ENCODE measurements at places on chromosomes 4 and X.

GRCh38 chr4:162952232-162952631 is 214.5 kb downstream of the NAF1 start:
- no peak for DNase-seq

- DNase-seq: no peak
These were observed 51.7 kb upstream of the PJA1 start for GRCh38 chrX:69216911-69217310.

DNA sequence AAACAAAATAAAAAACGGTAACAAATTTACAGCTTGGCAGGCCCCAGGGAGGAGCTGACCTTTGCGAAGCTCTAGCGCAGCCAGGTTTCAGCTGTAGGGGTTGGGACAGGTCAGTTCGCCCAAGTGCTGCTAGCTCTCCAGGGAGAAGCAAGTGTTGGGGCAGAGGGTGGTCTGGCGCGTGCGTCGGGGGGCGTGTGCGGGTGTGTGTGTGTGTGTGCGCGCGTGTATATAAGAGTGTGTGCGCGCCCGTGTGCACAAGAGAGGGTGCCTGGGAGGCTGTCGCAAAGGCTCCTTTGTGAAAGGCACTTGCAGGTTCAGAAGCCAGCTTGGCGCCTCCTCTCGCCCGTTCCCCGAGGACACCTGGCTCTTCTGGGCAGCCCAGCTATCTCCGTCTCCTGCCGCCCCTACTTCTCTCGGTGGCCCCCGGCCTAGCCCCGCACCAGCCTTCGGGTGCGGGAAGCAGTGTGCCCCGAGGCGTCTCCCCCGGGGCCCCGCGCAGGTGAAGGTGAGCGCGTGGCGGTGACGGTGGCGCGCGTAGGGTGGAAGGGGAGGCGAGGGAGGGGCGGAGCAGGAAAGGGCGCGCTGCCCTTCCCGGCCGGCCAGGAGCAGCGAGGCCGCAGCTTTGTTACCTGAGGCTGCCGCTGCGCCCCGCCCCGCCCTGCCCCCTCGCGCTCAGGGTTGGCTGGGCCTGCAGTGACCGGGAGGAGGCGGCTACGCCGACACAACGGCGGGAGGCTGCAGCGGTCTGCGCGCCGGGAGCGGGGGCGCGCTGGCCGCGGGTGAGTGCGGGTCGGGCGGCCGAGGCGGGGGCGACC is at the start of gene FHDC1:
TSS of gene FHDC1 (plus strand) at position 693 of the 815 bp plus-strand sequence. CDS start 6,735 bp downstream, outside the sequence.
- DNase-seq: no peak

DNA sequence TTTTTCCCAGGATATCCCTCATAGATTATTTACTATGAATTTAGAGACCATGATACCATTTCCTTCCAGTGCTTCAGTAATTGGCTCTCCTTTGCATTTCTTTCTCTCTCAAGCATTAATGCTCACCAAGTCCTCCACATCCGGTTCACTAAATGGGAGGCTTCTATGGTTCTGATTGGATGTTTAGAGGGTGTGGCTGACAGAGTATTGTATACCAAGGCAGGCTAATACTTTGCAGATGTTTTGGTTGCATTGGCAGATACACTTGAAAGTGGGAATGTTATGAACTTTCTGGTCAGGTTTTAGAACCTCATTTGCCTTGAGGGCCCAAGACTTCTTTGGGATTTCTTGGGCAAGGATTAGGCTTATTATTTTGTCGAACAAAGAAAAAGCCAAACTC is 24.2 kb downstream of the CBLL2 start:
- DNase-seq: no peak

- DNase-seq: no peak
These were observed 31.7 kb downstream of the ZNF275 start for GRCh38 chrX:153365670-153366069.

DNA sequence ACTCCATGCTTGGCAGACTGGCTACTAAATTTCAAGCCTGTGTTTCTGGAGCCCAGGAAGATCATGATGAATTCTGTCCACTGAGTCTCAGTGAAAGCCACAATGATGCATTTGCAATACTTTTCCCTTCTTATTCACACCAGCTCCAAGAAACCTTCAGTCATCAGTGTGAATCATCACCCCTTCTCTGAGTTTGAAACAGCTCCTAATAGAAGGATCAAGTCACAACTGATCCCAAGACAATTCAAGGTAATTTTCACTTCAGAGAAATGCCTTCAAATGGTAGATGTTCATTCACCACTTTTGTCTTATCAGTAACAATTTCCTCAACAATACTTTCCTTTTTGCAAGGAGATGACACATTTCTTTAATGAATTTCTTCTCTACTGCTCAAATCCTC is 257.4 kb downstream of the NLGN4X start:
- no peak for DNase-seq

DNA sequence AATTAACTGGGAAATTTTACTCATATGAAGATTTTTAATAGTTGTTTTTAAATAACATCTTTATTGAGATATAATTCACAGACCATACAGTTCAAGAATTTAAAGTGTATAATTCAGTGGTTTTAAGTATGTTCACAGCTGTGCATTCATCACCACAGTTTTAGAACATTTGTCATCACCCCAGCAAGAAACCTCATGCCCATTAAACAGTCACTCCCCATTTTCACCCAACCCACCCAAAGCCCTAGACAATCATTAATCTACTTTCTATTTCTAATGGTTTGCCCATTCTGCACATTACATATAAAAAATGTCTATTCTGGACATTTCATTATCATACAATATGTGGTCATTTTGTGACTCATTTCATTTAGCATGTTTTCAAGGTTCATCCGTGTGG is 2.8 kb downstream of the UPRT start:
- DNase-seq: no peak

DNA sequence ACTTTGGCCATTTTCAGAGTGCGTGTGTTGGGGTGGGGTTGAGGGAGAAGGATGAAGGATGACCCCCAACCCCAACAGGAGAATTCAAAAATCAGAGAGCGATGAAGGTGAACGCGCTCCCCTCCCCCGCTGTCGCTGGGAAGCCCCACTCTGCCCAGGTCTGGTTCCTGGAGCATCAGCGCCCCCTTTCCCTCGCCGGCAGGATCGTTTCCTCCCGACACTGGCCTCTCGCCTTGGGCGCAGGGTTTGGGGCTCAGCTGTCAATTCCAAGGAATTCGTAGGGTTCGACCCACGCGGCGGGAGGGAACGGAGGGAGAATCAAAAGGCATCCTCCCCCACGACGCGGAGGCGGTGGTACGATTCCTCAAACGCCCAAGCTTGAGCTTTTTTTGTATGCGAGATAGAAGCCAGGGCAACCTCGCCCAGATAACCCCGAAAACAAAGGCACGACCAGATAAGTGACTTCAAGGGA is 1.0 kb upstream of the PDGFRA start:
- DNase-seq: no peak

DNA sequence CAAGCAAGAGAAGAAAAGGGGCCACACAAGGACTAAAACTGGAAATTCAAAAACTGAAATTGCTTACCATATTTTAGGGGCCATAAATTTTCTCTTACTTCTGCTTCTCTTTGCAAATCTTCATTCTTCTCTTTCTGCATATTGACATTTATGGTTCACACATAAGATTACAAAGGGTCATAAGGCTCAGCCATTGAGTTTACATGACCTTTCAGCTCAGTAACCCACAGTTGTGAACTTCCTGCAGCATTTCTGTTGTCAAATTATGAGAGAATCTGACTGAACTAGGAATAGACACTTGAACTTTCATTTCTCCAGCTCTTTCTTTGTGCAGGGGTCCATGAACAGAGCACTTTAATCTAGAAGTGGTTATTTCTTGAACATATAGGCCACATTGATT is 434.8 kb upstream of the CT83 start:
- DNase-seq: no peak

GRCh38 chrX:136778916-136779315 is 1.8 kb downstream of the ARHGEF6 start:
- DNase-seq: no peak

GRCh38 chr4:156378033-156378665 is 424.5 kb upstream of the CTSO start:
- DNase-seq: no peak

DNA sequence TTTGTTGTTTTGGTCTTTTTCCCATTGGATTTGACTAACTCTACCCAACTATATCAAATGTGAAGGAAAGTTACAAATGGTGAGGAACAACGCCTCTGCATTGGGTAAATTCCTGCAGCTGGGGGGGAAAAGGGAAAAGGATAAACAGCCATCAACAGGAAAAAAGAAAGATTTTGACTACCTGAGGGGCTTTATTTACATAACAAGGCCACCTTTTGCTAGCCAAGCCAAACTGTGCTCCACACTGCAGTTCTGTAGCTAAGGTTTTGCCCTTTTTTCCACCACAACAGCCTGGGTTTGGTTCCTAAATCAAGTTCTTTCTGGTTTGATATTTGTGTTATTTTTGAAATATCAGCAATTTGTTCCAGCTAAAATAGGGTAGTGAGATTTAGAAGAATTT is 40.8 kb downstream of the RHOXF2B start:
- no peak for DNase-seq

- no peak for DNase-seq
These were observed 41.4 kb downstream of the GUCY2F start for GRCh38 chrX:109440475-109440874.

DNA sequence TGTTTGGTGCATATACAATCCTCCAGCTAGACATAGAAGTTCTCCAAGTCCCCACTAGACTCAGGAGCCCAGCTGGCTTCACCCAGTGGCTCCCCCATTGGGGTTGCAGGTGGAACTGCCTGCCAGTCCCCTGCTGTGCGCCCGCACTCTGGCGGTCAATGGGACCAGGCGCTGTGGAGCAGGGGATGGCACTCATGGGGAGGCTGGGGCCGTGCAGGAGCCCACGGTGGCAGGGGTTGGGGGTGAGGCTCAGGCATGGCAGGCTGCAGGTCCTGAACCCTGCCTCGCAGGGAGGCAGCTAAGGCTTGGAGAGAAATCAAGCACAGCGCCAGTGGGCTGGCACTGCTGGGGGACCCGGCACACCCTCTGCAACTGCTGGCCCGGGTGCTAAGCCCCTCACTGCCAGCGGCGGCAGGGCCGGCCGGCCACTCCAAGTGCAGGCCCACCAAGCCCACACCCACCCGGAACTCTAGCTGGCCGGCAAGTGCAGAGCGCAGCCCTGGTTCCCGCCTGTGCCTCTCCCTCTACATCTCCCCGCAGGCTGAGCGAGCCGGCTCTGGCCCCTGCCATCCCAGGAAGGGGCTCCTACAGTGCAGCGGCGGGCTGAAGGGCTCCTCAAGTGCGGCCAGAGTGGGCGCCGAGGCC is 12.7 kb upstream of the TMPRSS11D start:
- DNase-seq: no peak

DNA sequence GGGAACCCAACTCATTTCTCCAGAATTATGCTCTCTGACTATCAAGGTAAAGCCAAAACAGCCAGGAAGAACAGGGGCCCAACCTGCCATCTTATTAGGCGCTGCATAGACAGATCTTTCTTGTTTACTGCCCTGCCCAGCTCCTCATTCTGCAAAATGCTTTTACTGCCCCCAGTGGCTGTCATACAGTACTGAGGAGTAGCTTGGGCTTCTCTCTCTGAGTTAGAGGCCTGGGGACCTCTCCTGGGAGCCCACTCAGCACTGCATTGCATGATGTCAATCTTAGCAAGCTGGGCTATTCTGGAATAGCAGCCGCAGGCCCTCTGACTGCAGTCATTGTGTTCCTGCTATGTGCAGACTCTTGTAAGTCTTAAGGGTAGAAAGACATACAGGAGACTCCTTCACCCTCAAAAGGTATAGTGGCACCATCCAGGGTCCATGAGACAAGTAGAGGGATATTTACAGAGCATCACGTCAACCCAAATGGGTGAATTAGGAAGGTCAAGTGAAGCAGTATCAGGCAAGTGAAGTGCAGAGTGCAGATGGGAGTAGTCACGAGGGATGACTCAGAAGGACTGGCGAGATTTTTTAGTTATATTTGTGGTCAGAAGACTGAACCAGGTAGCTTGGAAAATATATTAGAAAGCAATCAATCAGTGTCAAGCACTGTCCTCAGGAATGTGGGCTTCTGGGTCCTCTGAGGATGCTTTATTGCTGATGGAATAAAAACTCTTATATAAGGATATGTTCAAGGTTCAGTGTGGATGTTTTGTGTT is 294.1 kb upstream of the SFRP2 start:
- DNase-seq: no peak

GRCh38 chr4:159267869-159268285 is 165.0 kb downstream of the RAPGEF2 start:
- no peak for DNase-seq

DNA sequence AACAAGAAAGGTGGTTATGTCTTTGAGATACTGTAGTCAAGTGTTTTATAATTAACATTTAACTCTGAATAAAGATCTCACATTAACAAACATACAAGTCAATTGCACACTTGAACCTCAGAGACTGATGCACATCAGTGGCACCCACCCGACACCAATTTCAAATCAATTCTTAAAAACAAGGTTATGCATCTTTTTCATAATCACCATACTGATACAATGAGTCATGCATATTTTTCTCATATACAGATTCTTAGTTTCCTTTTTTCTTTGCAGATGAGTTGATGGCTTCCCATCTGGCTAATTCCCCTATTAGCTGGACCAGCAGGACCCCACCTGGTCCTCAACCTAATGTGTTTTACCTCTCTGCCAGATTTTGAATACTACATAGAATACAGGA is 136.2 kb upstream of the RPL34 start:
- DNase-seq: no peak

- no peak for DNase-seq
These were observed 22.0 kb downstream of the RAB39B start for GRCh38 chrX:155242300-155242699.

GRCh38 chr4:633406-633805 is 8.0 kb downstream of the PDE6B start:
- no peak for DNase-seq

GRCh38 chr4:61741327-61742096 is 541.4 kb downstream of the ADGRL3 start:
- DNase-seq: no peak

DNA sequence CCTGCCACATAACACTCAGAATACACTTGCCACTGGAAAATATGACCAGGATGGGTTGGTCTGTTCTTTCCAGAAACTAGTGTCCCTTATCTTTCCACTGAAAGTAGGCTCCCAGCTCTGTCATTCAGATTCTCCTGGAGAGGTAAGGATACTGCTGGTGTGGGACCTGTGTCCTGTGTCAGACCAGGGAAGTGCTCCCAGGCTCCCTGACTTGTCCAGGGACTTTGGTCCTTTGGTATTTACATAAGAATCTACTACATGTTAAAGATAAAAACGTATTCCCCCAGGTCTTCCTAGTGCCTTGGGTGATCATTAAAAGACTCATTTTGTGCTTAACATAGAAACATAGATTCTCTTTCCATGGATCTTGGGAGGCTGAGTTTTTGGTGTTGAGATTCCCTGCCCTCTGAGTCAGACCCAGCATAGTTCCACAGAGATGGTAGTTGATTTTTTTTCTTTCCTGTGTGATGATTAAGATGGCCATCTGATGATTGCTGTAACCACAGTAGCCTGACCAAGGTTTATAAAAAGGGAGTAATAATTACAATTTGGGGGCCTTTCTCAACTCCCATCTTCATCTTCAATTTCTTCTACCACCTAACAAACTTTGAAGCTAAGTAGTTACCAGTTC is 159.8 kb upstream of the JADE1 start:
- no peak for DNase-seq

DNA sequence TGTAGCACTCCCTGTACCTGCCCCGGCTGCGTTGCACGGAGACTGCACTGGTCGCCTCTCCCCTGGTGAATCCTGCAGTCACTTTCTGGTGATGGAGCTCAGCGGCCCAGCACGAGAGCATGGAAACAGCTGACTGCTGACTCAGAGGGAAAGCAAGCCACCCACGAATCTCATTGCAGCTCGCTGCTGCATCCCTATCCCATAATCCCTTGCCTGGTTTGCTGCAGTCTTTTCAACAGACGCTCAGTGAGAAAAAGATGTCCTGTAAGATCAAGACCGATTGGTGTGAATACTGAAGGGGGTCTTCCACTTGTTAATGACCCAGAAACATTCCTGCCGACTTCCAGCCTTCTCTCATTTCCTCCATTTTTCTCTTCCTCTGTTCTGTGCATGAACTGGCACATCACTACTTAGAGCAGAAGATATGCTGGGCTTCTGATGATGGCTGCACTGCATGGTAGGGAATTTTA is 52.9 kb downstream of the TRIM2 start:
- peak; percentile 71 for DNase-seq
